ENCODE measurements at places on chromosomes 6 and 20. TPM values are rescaled to one million over a fixed set of nuclear protein-coding genes. Genes with fewer than 3 reads are reported as not detected.

SEC23B gene
- total RNA-seq, result 50.6 TPM

RNF182 gene
- total RNA-seq, result 3.0 TPM

ZFP57 gene
- total RNA-seq, result not detected

NEDD9 gene
- total RNA-seq, result 14.1 TPM

GRCh38 chr20:45818239-45818638 lies 5.8 kb downstream of the UBE2C start:
- peaks cover 6% of the 10 kb centered on the region for H3K36me3 ChIP-seq
- peaks cover 20% of the 10 kb centered on the region for H3K4me1 ChIP-seq
- no peak for DNase-seq

GRCh38 chr6:30985490-30985889 lies 2.0 kb downstream of the MUC21 start:
- no peak overlapping the region for H3K27ac ChIP-seq
- H3K36me3 ChIP-seq, result no peaks in the 10 kb centered on the region
- DNase-seq, result no peak
- peaks cover 2% of the 10 kb centered on the region for H3K27me3 ChIP-seq
- H3K4me3 ChIP-seq, result no peak overlapping the region

- no peaks in the 10 kb centered on the region for H3K36me3 ChIP-seq
- H3K4me1 ChIP-seq, result no peaks in the 10 kb centered on the region
- no peak overlapping the region for H3K4me3 ChIP-seq
- no peaks in the 10 kb centered on the region for H3K27me3 ChIP-seq
- DNase-seq, result no peak
Measured at GRCh38 chr6:74598462-74599393, 607.1 kb downstream of the COL12A1 start.

GRCh38 chr6:14796974-14797762 lies 448.7 kb upstream of the JARID2 start:
- peaks cover 27% of the 10 kb centered on the region for H3K4me1 ChIP-seq
- H3K36me3 ChIP-seq, result peaks cover 2% of the 10 kb centered on the region
- H3K27me3 ChIP-seq, result no peaks in the 10 kb centered on the region
- no peak overlapping the region for H3K27ac ChIP-seq
